KBM-7 (cell line): ENCODE measurements at places on chromosomes 3 and 15.
A peak's percentile ranks its signal among the peaks of the same experiment; 100 is the strongest.

- DNase-seq: no peak
Measured at GRCh38 chr3:178850450-178851190, 221.0 kb downstream of the ZMAT3 start.

DNA sequence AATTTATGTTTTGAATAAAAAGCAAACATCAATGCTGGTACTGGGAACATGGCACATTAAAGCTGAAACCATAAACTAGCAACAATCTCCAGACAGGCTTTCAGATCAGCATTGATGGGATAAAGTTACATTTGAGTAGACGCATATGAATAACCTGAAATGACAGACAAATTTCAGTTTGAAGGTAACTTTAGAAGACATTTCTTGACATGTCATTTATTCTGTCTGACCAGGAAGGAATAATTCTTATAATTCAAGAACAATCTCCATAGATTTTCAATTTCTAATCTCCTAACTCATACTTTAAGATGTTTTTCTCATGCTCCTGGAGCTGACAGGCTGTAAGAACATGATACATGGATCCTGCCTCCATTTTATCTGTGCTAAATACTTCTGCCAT lies 69.8 kb downstream of the PLCH1 start:
- no peak for DNase-seq

- DNase-seq: no peak
Measured at GRCh38 chr15:38215707-38216106, 36.9 kb upstream of the SPRED1 start.

GRCh38 chr3:20103731-20104130 lies 63.5 kb downstream of the KAT2B start:
- no peak for DNase-seq

GRCh38 chr3:23312866-23313265 lies 109.7 kb downstream of the UBE2E2 start:
- no peak for DNase-seq

DNA sequence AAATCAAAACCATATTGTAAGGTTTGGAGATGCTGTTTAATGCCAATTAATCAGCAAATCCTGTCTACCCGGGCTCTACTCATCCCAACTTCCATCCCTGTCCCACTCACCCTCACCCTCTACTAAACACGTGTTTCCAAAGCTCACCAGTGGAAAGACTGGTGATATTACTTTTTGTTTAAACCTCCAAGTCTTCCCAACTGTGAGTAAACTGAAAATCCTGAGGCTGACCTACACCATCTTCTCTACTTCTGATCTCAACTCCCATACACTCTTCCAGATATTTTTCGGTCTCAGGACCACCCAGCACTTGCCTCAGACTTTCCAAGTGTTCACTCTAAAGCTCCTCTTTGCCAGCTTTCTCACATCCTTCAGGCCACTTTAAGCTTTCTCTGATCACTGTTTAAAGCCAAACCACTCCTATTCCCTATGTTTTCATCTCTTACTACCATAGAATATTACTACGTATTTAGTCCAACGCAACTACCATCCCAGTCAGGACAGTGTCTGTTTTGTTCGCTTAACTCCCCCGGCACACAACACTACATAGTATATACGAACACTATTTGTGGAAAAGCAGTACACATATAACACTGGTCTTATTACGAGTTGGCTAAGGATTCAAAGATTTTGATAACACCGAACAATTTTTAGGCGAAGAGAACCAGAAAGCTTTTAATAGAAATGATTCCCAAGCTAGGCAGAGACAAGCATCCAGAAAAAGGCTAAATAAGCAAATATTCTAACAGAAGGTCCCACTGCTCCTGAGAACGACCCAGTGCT lies 684 bp downstream of the RPL4 start:
- no peak for DNase-seq

DNA sequence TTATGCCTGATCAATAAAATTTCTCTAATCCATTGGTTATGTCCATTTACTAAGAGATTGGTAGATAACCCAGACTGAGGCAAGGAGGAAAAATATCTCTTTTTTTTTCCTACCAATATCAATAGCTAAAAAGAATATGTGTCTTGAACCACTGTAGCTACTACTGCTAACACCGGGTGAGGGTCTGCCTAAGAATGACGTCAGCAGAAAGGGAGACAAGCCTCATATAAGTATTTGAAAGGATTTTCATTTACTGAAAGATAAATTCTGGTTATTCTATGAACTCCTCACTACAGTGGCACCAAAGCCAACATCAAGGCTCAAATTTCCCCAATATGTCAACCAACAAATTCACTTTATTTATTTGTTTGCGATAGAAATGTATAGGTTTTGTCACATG lies 389.0 kb upstream of the ALCAM start:
- no peak for DNase-seq

DNA sequence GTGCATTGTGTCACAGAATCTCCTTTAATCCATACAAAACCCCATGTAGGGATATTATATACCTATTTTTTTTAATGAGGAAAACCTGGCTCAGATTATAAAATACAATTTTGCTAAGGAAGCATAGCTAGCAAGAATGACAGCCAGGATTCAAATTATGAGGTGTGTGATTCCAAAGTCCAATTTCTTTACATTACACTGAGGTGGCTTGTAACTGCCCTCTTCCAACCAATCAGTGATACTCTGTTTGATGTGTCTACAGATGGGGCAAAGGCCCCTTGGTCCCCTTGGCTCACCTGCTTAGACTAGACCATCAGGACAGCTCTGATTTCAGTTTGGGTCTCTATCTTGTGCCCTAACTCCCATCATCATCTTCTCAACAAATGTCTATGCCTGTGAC lies 120.3 kb upstream of the ADAMTS9 start:
- DNase-seq: no peak

- DNase-seq: peak; percentile 60
Measured at GRCh38 chr3:178086144-178086825, 450.0 kb upstream of the KCNMB2 start.

DNA sequence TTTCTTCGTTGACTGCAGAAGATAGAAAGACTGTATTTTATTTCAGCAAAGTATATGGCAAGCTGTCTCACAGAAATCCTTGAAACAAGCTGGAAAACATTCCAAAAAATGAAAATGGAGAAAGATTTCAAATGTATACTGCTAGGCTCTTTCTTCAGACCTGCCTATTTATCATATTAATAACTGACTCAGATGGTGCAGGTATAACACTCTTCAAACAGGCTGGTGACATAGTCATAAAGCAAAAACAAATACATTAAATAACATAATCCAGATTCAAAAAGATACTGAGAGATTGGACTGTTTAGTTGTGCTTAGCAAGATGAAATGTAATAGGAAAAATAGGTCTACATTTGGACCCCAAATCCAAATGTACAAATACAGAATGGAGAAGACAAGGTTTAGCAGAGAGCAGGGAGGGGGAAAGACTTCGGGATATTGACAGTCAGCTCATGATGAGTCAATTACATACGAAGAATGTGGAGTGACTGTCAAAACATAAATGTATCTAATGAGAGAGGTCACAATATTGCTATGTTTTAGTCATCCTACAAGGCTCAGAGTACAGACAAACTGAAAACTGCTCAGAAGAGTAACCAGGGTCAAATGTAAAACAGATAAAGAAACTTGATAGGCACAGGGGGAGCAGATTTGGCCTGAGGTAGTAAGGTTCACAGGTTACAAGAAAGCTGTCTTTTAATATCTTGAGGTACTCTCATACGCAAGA lies 88.7 kb downstream of the DMXL2 start:
- DNase-seq: no peak

DNA sequence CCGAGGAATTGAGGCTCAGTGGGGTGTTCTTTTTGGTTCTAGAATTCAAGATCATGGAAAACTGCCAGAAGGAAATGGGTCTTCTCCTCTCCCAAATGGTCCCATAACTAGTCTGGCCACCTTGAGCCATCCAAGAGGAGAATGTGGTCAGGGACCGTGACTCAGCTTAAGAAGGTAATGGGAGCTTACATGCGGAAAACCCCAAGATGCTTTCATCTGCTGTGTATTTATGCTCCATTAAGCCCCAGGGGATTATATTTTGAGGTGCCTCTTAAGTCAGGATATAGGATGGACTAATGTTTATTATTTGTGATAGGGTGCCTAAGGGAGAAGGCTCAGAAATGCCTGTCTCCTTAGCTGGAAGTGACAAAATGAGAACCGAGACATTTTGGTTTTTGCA lies 39.2 kb upstream of the DLG1 start:
- DNase-seq: no peak

DNA sequence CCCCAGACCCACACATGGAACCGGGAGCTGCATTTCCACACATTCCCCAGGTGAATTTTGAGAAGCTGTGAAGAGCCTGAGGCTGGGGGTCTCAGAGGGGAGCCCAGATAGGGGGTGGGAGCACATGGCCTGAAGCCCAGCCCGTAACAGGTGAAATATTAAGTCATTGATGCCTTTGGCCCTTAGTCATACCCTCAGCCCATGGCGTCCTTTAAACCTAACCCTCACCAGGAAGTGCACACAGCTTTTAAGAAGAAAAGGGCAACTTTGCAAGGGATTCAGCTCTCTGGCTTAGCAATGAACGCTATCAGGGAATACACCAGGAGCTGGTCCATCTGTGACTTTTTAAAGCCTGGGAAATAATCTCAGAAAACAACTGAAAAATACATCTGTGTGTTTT lies 40.6 kb downstream of the WNT7A start:
- no peak for DNase-seq

DNA sequence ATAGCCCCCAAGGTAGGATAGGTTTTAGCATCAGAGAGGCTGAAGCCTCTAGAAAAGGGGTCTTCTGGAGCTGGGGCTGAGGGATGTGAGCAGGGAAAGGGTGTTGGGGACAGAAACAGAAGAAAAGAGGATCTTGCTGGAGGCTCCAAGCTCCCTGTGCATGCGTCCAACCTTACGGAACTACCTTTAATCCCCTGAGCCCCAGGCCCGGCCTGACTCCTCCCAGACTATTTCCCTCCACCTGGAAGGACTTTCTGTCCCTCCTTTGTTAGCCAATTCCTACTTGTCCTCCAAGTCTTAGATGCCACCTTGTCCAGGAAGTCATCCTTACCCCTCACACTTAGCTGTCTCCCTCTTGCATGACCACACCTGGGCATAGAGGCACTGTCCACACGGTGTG lies 50.0 kb upstream of the VPS8 start:
- no peak for DNase-seq

GRCh38 chr3:123783050-123783689 lies 101.0 kb downstream of the MYLK start:
- DNase-seq: no peak

GRCh38 chr3:41650406-41650805 lies 311.5 kb downstream of the ULK4 start:
- DNase-seq: no peak

GRCh38 chr3:126268866-126269265 lies 88.3 kb downstream of the KLF15 start:
- DNase-seq: no peak

DNA sequence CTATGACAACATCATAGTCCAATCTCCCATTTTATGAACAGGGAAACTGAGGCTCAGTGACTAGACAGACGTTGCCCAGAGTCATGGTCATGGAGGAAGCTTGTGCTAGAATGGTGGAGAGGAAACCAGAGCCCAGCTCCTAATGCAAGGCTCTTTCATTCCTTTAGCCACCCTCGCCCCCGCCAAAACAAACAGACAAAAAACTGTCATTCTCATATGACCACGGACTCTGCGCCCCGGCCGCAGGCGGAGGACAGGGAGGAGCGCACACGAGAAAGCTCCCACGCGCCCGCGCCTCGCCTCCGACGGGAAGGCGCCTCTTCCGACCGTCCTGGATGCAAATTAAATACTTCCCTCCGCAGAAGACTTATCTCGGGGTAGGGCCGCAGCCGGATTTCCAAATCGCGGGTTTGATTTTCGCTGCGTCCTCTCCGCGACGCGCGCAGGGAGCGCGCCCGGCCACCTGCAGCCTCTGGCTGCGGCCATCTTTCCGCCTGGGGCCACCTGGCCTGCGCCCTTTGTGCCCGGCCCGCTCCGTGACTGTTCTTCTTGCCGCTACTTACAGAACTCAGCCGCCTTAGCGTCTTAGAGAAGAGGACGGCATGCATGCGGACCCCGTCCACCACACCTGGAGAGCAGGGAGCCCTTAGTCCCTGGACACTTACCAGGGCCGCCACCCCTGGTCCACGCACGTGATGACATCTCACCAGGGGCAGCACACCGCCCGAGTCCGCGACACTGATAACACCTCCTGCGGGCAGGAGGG lies 670 bp upstream of the ATP13A3 start:
- peak; percentile 80 for DNase-seq

- DNase-seq: no peak
Measured at GRCh38 chr3:132879656-132880055, 157.4 kb upstream of the NPHP3 start.

DNA sequence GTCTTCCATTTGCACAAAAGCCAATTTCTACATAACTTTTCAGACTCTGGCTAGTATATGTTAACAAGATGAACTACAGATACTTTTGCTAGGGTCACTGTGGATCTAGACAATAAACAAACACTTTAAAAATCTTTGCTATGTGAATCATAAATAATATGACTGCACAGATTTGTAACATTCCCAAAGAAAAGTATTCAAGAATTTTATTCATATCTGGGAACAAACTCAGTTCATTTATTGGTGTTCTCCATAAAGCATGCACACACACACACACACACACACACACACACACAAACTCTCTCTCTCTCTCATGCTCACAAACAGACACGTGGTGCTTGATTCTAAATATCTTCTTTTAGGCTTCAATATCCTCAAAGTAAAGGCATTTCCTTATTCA lies 18.8 kb upstream of the THRB start:
- DNase-seq: no peak

- no peak for DNase-seq
Measured at GRCh38 chr3:133797396-133798105, 8.1 kb upstream of the SRPRB start.

DNA sequence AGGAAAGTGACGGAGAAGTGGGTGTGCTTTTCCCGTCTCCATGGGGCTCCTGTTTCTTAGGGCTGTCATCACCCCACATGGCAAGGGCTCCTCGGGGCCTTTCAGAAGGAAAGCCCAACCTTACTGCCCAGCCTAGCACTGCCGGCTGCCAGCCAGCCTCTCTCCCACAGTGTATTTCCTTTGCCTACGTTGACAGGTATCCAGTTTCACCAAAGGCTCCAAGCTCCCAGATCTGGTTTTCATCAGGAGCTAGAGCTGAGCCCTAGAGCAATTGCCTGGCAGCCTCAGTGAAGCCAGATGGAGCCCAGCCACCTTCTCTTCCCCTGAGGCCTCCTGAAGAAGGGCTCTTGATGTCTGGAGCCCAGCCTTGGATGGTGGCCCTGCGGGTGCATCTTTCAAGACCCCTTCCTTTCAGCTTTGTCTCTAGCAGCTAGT lies 20.2 kb downstream of the CRABP1 start:
- DNase-seq: no peak

- no peak for DNase-seq
Measured at GRCh38 chr15:38398134-38398533, 55.8 kb upstream of the FAM98B start.

- DNase-seq: no peak
Measured at GRCh38 chr3:71916747-71917369, 131.9 kb upstream of the PROK2 start.

- DNase-seq: no peak
Measured at GRCh38 chr3:42172047-42172654, 81.0 kb downstream of the TRAK1 start.

- no peak for DNase-seq
Measured at GRCh38 chr3:147418808-147419701, 9.9 kb downstream of the ZIC1 start.
